ENCODE measurements at places on chromosomes 2 and 18. TPM values are rescaled to one million over a fixed set of nuclear protein-coding genes. Genes with fewer than 3 reads are reported as not detected.

GRCh38 chr2:239429473-239430350, 28.9 kb upstream of the HDAC4 start:
- no peak for DNase-seq

DNA sequence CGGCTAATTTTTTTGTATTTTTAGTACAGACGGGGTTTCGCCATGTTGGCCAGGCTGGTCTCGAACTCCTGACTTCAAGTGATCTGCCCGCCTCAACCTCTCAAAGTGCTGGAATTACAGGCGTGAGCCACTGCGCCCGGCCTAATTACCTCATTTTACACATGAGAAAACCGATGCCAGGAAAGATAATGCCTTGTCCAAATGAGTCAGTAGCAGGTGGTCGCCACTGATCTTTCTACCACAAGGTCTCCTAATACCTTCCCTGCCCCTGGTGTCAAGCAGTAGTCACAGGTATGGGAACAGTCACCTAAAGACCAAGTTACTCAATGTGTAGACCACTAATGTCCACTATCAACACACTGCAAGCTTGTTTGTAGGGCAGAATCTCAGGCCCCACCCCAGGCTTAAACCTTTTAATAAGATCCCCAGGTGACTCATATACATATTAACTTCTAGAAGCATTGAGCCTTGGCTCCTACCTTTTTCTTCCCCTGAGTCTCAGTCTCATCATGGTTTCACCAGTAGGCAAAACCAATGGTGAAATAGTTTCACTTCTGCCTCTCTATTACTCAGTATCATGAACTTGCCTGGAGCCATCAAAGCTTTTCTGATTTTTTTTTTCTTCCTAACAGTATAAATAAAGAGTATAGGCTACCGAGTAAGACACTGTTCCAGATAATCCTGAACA, 6.9 kb upstream of the EPB41L5 start:
- no peak for DNase-seq

GRCh38 chr2:232632229-232632903, 1.0 kb upstream of the EFHD1 start:
- no peak for DNase-seq

- DNase-seq, result no peak
Measured at GRCh38 chr2:109230941-109231420, 102.0 kb downstream of the SH3RF3 start.

TLX2 gene
- 0.44 TPM for total RNA-seq

DNA sequence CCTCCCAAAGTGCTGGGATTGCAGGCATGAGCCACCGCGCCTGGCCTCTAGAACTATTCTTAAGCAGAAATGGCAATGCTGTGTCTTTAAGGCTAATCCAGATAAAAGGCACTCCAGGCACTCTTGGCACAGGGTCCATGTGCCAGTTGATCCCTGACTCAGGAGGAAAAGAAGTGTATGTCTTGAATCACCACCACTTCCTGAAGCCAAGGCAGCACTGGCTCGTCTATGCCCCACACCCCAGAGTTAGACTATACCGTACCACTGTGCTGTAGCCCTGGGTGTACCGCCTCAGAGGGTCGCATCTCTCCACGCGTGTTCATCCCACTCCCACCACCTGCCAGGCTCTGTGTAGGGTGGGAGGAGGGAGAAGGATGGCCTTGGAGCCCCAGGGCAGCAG, 9.0 kb downstream of the TNFRSF11A start:
- no peak for DNase-seq

DNA sequence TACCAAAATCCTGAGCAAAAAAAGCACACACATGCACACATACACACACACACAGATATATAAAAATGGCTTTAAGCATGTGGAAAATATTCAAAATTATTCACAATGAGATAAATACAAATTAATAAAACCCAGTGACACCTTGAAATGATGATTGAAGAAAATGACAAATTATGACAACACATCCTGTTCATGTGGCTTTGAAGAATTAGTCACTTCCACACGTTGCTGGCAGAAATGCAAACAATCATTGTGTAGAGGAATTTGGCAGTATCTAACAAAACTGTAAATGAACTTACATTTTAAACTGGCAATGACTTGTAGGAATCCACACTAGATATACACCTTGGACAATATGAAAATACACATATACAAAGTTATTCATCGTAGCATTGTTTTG, 95.8 kb upstream of the RGPD4 start:
- no peak for DNase-seq

DNA sequence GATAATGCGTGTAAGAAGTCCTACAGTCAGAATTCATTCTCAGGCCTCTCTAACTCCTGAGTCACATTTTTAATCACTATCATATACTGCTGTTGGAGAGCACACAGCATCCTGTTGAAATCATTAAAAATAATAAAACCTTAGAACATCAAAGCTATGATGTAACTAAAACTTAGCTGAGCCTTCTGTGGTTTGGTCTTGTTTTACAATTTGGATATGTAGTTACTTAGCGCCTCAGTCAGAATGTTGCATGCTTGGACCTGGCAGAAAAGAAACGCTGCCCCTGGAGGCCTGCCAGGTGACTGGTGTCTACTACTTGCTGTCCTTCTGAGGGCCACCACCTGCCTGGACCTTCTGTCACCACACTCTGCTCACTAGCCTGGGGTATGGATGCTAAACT, 261.1 kb upstream of the RASGRP3 start:
- no peak for DNase-seq

HS6ST1 gene
- total RNA-seq, result 8.1 TPM

ANKRD30B gene
- not detected for total RNA-seq

DNA sequence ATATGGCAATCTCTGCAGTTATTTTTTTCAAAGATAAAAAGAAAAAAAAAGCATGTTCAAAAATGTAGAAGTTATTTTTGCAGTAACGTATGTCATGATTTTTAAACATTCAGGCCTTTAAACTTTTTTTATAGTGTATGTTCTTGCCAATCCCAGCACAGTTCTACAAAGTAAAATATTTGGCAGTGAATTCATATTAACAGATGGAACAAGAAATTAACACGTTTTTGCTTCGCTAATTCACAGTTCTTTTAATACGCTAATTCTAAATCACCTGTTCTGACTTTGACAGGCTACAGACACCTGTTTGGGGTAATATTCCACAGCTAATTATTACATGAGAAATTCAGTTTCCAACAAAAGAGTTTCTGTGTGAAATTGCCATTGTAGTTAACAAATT, 183.2 kb downstream of the ARHGAP15 start:
- no peak for DNase-seq

DNA sequence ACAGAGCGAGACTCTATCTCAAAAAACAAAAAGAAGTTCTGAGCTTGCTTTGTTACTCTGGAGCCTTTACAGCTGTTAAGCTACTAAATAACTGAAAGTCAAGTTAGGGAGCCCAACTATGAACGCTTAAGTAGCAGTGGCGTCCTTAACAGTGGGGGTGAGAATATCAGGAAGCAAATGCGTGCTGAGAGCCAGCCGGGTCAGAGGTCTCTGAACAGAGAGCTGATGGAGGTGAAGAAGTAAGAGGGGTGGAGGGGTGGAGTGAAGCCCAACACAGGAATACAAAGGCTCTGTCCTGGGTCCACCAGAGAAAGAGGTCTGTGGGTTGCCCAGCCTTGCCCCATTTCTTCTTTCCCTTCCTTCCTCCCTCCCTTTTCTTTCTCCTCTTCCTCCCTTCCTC, 104.1 kb upstream of the GATA6 start:
- DNase-seq, result no peak

HRH4 gene
- not detected for total RNA-seq

DNA sequence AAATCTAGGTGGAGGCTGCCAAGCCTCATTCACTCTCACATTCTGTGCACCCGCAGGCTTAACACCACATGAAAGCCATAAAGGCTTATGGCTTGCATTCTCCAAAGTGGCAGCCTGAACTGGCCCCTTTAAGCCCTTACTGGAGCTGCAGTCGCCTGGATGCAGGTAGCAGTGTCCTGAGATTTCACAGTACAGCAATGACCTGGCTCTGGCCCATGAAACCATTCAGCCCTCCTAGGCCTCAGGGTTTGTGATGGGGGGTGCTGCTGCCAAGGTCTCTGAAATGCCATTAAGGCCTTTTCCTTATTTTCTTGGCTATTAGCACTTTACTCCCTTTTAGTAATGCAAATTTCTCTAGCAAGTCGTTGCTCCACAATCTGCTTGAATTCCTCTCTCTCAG, 48.6 kb downstream of the RNMT start:
- DNase-seq, result no peak

DNA sequence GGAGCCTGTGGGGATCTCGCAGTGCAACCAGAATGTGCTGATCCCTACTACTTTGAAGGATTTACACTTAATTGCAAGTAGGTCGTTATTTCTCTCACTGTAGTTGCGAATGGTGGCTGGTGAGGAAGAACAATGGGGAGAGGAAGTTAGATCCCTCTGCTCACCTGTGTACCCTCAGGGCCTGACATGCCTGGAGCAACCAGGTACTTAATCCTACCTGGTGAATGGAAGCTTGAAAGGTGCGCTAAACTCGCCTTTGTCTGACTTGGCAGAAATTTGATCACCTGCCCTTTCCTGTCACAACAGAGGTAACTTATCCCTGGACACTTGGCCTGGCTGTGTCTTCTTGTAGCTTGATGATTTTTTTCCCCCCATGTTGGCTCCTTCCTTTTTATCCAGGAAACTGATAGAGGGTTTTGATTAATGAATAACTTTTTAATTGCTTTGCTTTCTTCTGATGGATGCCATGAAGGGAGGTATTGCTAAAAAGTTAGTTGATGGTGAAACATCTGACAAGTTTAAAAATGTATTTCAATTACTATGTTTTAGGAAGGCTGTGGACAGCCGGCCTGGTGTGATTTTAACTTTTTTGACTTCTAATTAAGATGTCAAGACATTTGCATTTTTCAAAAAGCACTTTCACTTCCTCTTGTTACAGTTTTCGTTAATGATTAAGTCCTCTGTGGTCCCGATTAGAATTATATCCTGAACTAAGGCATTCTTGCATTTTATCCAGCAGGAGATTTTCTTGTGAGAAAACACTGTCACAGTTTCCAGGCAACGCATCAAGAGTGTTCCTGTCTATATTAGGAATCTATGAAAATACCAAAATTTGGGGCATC, 9.2 kb downstream of the SGPP2 start:
- DNase-seq, result no peak

DNA sequence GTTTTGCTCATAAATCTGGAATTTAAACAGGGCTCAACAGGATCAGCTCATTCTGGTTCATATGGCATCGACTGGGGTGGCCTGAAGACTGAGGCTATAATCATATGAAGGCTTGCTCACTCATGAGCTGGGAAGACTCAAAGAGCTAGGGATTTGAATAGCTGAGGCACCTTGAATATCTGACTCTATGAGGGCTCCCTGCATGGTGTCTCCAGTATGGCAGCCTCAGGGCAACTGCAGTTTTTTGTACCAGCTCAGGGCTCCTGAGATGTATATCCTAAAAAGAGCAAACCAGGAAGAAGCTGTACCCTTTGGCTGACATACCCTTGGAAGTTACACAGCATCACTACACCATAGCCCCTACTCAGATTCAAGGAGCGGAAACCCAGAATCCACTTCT, 15.3 kb upstream of the GPR39 start:
- DNase-seq, result no peak

TMEFF2 gene
- not detected for total RNA-seq

ACMSD gene
- not detected for total RNA-seq

ARHGEF33 gene
- total RNA-seq, result 0.08 TPM

GRCh38 chr18:71995904-71996465, 548.2 kb downstream of the CBLN2 start:
- no peak for DNase-seq

GRCh38 chr2:68937346-68938055, 15.2 kb downstream of the GKN2 start:
- no peak for DNase-seq

GRCh38 chr18:3248062-3248657, 559 bp downstream of the MYL12A start:
- no peak for DNase-seq

NMS gene
- not detected for total RNA-seq

DNA sequence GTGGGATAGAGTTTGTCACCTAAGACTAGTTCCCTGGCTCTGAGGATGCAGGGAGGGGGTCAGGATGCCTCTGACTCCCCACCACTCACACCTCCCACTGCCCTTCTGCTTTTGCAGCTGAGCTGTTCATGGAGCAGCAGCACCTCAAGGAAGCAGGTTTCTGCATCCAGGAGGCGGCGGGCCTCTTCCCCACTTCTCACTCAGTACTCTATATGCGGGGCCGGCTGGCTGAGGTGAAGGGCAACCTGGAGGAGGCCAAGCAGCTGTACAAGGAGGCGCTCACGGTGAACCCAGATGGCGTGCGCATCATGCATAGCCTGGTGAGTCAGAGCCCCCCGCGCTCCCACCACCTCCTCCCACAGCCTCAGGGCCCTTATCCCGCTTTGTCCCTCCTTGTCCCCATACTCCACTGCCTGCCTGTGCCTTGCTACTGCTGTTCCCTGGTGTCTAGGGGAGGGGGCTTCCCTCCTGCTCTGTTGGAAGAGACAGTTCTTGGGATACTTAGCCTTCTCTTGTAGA, 94.4 kb downstream of the STPG4 start:
- no peak for DNase-seq

ADD2 gene
- 12.8 TPM for total RNA-seq

KCNG2 gene
- not detected for total RNA-seq

GRCh38 chr2:232329716-232330067, 48.9 kb upstream of the ALPP start:
- no peak for DNase-seq

- no peak for DNase-seq
Measured at GRCh38 chr2:27006602-27007415, 26.0 kb upstream of the TMEM214 start.

DNA sequence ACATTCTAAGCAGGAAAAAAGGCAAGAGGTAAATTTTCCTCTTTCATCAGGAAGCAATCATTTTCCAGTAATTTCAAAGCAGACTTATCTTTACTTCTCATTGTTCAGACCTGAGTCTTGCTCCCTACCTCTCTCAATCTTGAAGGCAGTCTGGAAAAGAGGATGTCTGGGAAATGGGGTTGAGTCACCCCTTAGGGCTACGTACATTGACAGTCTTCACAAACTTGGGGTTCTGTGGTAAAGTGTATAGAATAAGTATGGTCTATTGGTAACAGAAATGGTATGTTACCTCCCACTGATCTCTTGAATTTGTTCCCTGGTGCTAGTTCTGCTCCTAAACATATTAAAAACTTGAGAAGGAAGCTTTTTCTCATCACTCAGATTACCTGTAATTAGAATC, 361.3 kb downstream of the SS18 start:
- DNase-seq, result no peak

ESPNL gene
- total RNA-seq, result 0.10 TPM

FAM117B gene
- total RNA-seq, result 17.1 TPM

DNA sequence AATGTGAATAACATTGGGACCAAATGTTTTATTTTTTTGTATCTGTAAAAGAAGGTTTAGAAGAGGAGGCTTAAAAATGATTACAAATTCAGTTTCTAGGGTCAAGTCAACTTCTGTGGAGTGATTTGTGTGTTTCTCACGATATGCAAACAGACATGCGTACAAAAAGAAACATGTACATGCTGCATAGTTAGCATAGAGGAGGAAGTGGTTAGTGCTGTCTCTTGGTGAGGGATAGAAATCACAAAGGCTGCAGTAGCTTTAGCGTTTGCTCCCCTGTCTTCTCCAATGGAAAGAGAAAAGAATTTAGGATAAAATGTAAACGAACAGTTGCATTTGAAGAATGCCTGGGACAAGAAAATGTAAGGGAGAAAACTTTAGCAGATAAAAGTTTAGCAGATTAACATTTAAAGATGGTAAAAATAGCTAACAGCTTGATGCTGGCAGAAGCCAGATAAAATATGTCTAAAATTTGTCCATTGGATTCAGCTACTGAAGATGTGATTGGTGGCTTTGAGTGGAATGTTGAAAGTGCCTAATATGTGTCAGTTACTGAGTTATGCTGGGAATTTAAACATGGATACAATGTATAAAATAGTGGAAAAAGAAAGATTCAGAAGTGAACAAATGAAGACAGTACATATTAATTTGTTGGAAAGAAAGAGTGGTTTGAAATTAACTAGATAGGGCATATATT, 44.9 kb downstream of the MALT1 start:
- DNase-seq, result peak; percentile 38

All from activated CD8-positive, alpha-beta T cell treated with anti-CD3 and anti-CD28 coated beads, Interleukin-2, amount 10 ng/mL, durations not matched to agents 7 days and 5 days (primary cell).